Fibroblast of skin of abdomen (primary cell): ENCODE measurements at places on chromosomes 2 and 18.

DNA sequence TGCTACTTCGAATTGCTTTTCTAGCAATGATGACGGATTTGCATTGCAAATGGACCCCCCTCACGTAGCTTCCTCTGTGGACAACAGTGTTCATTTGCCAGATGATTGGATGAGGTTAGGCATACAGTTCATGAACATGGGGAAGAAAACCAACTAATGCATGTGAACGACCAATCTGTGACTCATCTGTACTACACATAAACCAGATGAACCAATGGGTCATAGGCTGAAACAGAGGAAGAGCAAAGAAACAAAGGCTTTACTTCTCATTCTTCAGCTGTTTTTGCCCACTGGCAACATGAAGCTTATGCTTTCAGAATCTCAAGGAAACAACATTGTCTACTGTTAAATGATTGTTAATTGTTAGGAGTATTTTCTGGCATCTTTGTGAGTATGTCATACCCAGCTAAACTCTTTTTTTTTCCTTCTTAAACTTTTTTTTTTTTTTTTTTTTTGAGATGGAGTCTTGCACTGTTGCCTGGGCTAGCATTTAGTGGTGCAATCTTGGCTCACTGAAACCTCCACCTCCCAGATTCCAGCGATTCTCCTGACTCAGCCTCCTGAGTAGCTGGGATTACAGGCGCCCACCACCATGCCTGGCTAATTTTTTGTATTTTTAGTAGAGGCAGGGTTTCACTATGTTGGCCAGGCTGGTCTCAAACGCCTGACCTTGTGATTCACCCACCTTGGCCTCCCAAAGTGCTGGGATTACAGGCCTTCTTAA, 35.5 kb downstream of the EFEMP1 start:
- peak; percentile 76 for DNase-seq

DNA sequence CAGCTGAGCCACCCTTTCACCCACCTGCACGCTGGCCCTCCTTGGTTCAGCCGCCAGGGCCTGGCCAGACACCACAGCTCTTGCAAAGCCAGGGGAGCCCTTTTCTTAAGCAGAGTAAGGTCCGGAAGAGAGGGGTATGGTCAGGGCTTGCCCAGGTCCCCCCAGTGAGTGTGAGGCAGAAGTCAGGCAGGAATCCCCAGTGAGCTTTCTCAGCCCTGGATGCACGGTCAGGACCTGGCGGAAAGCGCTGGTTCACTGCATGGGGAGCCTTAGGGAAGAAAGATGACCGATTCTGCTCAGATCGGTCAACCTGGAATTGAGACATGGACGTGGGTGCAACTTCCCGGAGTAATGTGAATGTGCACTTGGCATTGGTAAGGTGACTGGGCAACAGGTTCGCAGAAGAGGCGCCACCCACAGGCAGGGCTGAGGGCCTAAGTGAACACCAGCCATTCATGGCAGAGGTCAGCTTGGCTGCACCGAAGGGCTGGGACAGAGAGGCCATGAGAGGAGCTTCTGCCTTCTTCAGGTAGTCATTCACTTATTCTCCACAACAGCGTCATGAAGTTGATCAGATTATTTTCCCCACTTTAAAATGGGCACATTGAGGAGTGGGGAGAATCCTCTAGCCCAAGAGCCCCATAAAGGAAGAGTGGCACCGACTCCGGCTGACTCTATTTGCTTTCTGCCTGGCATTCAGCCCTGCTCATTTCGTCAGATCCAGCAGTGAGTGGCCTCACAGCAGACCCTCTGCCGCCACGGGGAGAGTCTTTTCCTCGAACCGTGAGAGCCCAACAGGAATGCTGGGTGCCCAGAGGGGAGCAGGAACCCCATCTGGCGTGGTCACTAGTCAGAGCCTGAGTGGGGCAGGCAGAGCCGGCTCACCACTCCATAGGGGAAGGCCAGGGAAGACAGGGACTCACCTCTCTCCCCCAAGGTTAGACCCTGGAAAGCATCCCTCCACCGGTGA, 35.8 kb downstream of the SCTR start:
- no peak for DNase-seq

DNA sequence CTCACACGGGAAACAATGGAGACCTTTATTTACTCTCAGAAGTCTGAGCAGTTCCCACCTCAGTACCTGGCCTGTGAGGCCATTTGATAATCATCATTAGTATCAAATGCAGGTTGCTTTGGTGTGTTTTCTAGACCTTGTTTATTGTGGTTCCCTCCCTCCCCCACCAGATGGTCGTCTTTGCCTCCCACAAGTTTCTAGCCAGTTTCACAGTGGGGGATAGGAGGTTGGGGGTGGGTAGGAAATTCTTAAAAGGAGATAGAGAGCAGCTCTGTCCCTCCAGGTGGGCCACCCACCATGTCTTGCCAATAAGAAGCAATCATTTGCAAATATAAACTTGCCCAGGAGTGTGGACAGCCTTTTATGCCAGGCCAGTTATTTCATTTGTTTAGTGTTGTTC, 31.3 kb downstream of the SETBP1 start:
- DNase-seq: no peak

- DNase-seq: no peak
Measured at GRCh38 chr2:140256080-140256479, 1475.9 kb upstream of the NXPH2 start.

GRCh38 chr2:229674830-229675530, 39.4 kb downstream of the DNER start:
- DNase-seq: no peak

DNA sequence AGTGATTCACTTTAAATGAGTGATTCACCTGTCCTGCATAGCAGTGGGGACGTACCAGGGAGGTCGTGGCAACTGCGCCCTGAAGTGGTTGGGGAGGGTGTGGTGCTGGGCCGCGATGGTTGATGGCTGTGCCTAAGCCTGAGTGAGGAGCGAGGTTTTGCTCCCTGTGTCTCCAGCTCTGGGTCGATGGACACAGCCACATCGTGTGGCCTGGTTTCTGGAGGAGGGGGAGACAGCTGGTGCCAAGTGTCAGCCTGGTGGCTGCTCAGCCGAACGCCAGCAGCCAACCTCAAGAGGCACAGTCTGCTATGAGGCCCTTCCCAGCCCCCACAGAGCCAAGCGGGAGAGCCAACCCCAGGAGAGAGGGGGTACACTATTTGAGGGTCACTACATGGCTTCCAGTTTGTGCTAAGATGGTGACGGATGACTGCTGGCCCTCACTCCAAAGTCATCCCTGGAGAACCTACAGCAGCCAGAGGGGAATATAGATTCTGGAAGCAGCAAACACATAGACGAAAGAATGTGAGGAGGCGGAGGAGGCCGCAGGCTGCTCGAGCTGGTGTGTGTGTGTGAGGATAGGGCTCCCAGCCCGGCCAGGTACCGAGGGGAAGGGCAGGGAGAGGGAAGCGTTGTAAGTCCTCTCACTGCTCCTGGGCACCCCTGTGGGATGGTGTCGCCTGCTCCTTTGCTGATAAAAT, 58.6 kb upstream of the OTOF start:
- DNase-seq: no peak

DNA sequence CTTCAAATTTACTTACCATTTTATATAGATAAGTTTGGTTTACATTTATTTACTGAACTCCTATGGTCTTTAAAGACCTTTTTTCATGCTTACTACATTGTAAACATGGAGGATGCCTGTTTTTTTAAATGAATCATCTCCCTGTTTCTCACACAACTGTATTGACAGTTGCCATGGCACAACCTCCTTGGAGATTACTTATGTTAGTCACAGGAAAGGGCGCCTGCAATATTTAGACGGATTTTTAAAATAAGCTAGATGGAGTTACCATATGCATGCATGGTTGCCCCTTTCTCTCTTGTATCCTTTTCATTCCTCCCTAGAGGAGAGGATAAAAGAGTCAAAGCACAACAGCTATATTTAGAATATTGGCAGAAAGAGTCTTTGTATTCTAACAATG, 34.8 kb upstream of the CCDC102B start:
- no peak for DNase-seq

DNA sequence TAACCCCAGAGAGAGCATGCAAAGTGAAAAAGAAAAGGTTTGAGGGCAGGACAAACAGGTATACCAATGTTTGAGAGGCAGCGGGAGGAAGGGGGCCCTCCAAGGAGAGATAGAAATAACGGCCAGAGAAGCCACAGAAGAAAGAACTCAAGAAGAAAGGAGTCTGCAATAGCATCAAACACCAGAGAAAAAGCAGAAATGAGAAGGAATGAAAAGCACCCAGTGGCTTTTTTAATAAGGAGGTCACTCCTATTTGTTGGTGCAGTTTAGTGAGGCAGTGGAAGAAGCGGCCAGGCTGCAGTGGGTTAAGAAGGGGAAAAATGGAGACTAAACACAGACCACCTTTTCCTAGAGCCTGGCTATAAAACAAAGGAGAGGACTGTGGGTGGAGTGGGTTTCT, 177.2 kb downstream of the THADA start:
- no peak for DNase-seq

DNA sequence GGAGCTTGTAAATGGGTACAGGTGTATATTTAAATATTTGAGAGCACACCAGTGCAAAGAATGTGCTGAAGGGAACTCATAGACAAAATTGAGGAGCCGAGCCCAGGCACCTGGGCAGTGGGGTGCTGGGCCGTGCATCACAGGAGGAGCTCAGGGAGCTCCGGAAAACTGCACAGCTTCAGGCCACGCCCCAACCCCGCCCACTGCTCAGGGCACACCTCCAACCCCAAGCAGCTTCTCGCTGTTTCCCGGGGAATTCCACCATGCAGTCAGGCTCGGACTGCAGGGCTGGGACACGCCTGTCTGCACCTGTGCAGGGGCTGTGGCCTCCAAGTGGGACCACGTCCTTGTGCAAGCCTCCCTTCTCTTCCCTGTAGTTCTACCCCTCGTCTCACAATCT, 243.0 kb downstream of the HDAC4 start:
- DNase-seq: no peak

- no peak for DNase-seq
Measured at GRCh38 chr2:31979956-31980355, 30.9 kb downstream of the MEMO1 start.

- DNase-seq: peak; percentile 97
Measured at GRCh38 chr2:37829202-37829601, 95.9 kb upstream of the RMDN2 start.

- peak; percentile 81 for DNase-seq
Measured at GRCh38 chr2:152548996-152549395, 168.3 kb downstream of the PRPF40A start.

GRCh38 chr18:55908901-55909366, 320.9 kb upstream of the TCF4 start:
- peak; percentile 73 for DNase-seq

DNA sequence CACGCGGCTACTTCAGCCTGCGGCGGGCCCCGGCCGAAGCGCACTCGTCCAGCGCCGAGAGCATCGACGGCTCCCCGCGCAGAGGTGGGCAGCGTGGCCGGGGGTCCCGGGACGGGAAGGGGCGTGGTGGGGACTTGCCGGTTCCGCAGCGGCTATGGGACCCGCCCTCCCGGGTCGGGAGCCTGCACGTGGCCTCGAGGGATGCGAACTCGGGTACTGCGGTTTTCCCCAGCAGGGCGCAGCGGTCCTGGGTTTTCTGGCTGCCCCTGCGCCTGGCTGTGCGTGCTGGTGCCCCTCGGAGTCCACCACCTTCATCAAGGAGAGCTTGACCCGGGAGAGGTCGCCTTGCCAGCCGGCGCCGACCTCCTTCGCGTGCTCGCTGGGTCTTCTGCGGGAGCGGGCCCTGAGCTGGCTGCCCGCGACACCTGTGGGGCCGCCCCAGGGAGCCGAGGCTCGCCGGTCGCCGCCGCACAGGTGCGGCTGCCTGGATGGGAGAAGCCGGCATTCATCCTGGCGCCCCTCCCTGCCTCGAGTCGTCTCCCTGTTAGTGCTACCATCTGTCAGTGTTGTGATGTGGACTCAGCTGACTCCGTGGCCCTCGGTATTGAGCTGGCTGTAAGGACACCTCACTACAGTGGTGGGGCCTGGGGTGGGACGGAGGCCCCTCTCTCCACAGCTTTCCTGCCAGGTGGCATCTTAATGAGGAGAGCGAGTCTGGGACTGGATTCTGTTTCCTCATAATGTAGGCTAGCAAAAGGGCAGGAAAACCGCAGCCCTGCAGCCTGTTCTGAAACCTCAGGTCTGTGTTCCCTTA, 177.3 kb downstream of the AGAP1 start:
- DNase-seq: no peak

GRCh38 chr2:159795841-159796690, 1.9 kb downstream of the CD302 start:
- no peak for DNase-seq
